ENCODE measurements at places on chromosomes 5 and 9.

GRCh38 chr5:10599862-10600284, 36.0 kb downstream of the ANKRD33B start:
- DNase-seq = no peak

GRCh38 chr9:108620767-108621166, 235.0 kb downstream of the ACTL7B start:
- DNase-seq = no peak

GRCh38 chr5:91183743-91184142, 199.4 kb downstream of the ARRDC3 start:
- DNase-seq = no peak

DNA sequence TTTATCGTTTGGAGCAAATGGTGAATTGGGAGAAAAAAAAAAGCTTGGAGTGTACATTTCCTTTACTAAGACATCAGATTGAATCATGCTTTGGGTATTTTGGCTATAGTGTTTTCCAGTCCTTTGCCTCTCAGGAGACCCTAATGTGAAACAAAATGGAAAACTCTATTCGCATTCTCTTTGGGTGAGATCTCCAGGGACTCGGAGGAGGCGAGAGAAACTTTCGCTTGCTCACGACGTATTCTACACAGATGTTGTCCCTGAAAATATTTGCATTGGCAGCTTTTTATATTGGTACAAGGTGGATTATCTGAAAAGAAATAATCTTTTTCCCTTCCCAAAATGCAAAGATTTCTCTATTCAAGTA, 1240.1 kb upstream of the WWC1 start:
- DNase-seq = no peak

- no peak for DNase-seq
Measured at GRCh38 chr5:170361116-170361515, 28.1 kb downstream of the KCNMB1 start.

GRCh38 chr9:12784461-12785259, 9.8 kb downstream of the LURAP1L start:
- no peak for DNase-seq

DNA sequence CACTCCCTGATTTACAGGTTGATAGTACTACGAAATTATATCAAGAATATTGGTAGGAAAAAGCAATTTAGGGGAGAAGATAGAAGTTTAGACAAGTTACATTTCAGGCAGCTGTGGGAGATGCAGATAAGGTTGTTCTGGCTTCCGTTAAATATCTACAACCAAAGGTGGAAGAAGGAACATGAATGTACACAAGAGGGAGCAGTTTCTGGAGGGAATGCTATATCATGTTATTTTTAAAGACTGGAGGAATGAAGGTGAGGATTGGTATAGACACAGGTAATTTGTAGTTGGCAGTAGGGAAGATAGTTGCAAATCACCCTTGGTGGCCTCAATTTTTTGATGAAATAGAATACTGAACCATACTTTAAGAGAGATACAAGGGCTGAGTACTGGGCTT, 187.3 kb upstream of the NMUR2 start:
- DNase-seq = no peak

- no peak for DNase-seq
Measured at GRCh38 chr5:139829471-139829870, 33.9 kb downstream of the PSD2 start.

- DNase-seq = no peak
Measured at GRCh38 chr5:158162026-158162425, 303.1 kb upstream of the CLINT1 start.

DNA sequence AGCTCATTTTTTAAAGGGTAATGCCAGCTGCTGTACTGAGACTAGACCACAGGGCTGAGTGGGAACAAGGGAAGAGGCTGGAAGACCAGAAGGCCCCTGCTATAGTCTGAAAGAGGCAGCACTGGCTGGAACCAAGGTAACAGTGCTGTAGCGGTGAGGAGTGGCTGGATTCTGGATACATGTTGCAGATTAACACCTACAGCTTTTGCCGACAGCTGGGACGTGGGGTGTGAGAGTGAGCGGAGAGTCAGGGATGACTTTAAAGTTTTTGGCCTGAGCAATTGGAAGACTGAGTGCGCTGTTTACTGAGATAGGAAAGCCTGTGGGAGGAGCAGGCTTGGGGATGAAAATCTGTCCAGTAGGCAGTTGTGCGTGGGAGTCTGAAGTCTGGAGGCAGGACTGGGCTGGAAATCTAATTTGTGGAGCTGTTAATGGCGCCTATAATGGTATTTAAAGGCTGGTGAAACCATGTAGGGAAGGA, 26.5 kb downstream of the AQP7 start:
- no peak for DNase-seq

GRCh38 chr5:114192108-114192507, 169.8 kb upstream of the KCNN2 start:
- DNase-seq = no peak

- no peak for DNase-seq
Measured at GRCh38 chr9:22415941-22416691, 30.5 kb upstream of the DMRTA1 start.

- DNase-seq = no peak
Measured at GRCh38 chr9:68740561-68740960, 35.5 kb downstream of the PIP5K1B start.

DNA sequence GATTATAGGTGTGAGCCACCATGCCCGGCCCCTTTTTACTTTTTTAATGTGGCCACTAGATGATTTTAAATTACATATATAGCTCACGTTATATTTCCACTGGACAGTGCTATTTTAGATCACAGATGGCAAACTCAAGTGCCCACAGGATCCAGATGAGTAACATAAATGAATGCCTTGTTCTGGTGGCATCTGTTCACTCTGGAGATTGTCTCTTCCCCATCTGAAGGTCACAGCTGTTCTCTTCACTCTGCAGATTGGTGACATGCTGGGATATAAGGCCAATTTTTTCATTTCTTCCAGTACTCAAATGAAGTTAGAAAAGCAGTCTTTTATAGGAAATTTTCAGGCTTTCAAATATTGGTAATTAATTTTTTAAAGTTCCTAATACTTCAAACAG, 160.1 kb downstream of the DOCK8 start:
- DNase-seq = peak; percentile 79

DNA sequence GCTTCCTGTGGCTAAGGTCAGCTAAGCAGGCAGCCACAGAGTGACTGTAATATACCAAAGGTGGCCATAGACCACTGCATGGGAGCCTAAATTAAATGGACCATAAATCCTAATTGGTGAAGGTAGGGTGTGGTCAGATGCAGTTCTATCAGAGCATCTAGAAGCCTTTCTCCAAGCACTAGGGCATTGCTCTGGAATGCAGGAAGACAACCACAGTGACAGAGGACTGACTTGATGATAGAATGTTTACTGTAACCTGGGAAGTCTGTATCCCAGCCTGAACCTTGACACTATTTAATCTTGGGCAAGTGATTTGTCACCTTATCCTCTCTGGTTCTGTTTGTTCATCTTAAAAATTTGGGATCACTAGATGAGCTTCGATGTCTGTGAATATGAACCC, 2.3 kb downstream of the FBXO38 start:
- no peak for DNase-seq

DNA sequence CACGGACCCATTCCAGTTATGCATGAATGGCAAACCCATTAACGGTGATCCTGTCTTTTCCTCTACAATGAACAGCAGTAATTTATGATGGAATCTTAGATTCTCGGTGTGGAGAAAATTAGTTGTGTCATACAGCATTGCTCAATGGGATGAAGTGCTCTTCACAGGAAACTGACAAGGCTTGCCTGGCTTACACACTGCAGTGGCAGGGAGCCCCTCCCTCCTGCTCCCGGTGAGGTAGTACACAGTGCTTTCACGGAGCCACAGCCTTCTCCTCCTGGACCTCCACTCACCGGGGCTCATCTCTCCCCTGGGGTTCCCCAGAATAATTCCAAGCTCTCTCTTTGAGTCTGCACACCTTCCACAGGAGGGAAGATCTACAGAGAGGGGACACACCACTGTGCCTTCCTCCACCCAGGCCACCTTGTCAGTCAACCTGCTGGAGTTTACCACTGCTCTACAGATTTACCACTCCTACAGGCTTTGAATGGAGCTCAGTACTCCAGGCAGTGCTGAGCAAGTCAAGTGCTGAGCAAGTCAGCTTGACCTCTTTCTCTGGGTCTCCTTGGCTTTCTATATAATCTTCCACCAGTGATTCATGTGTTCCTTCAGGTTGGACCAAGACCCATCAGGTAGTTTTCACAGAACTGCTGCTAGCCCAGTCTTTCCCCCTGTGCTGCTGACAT, 59.1 kb upstream of the TBC1D2 start:
- DNase-seq = no peak

- DNase-seq = no peak
Measured at GRCh38 chr5:115116001-115116400, 53.7 kb downstream of the TRIM36 start.

Data from NCI-H524 treated with DMSO at 0.1 percent for 48 hours (cell line).